ENCODE measurements at places on chromosomes 7 and 10. TPM values are rescaled to one million over a fixed set of nuclear protein-coding genes. Genes with fewer than 3 reads are reported as not detected.

- no peaks in the 10 kb centered on the region for H3K36me3 ChIP-seq
- DNase-seq: no peak
- H3K4me1 ChIP-seq: no peaks in the 10 kb centered on the region
- no peak overlapping the region for H3K27ac ChIP-seq
Observed at GRCh38 chr7:105980645-105981396, 17.8 kb downstream of the CDHR3 start.

- no peak overlapping the region for H3K4me3 ChIP-seq
- no peaks in the 10 kb centered on the region for H3K27me3 ChIP-seq
- no peak overlapping the region for H3K27ac ChIP-seq
Observed at GRCh38 chr10:44244745-44245600, 139.9 kb downstream of the CXCL12 start.

DNA sequence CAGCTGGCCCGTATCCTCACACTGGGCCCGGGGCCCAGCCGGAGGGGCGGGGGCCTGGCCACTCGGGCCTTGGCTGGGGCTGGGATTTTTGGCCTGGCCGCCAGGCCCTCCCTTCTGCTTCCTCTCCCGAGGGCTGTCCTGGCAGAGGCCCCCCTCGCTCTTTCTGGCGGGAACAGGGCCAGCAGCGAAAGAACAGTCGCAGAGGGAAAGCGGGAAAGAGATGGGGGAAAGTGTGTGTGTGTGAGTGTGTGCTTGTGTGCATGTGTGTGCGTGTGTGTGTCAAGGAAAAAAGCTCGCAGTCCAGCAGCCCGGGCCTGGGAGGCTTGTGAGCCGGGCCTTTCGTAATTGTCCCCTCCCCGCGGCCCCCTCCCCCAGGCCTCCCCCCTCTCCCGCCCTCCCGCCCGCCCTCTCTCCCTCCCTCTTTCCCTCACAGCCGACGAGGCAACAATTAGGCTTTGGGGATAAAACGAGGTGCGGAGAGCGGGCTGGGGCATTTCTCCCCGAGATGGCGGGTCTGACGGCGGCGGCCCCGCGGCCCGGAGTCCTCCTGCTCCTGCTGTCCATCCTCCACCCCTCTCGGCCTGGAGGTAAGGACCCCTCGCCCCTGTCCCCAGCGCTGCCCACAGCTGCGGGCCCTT lies at the start of gene ELN:
ELN (plus strand) TSS at position 491 of the 638 bp plus-strand sequence; CDS start at position 506, 15 bp downstream.
- H3K4me1 ChIP-seq: peaks cover 4% of the 10 kb centered on the region
- H3K27me3 ChIP-seq: peaks cover 26% of the 10 kb centered on the region
- H3K27ac ChIP-seq: no peak within 1 kb of the TSS

Gene MEST
- 2.7 TPM for total RNA-seq

Gene SLC29A4
- not detected for total RNA-seq

Gene GIMAP2
- 42.9 TPM for total RNA-seq

Gene PSD
- 2.5 TPM for total RNA-seq

Gene KNDC1
- not detected for total RNA-seq

Gene GJD4
- not detected for total RNA-seq
